ENCODE measurements at places on chromosomes 3 and 15.

- DNase-seq, result no peak
Measured at GRCh38 chr3:108820586-108820985, 2.0 kb upstream of the TRAT1 start.

- DNase-seq, result no peak
Measured at GRCh38 chr15:85514413-85514812, 134.0 kb downstream of the AKAP13 start.

DNA sequence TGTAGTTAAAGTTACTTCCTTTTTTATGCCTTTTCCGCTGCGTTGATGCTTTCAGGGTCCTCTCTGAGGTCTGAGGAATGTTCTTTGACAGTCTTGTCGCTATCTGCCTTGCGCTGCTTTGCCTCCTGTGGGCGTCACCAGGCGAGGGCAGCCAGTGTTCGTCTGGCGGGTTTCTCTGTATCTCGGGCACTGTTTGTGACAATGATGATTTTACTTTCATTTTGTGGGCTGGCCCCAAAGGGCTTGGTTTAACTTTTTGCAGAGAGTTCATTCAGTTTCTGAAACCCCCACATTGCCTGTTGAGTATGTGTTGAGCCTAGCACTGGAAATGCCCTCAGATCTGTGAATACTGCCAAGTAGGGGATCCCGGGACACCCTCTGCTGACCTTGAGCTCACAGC is 24.6 kb upstream of the SACM1L start:
- no peak for DNase-seq

DNA sequence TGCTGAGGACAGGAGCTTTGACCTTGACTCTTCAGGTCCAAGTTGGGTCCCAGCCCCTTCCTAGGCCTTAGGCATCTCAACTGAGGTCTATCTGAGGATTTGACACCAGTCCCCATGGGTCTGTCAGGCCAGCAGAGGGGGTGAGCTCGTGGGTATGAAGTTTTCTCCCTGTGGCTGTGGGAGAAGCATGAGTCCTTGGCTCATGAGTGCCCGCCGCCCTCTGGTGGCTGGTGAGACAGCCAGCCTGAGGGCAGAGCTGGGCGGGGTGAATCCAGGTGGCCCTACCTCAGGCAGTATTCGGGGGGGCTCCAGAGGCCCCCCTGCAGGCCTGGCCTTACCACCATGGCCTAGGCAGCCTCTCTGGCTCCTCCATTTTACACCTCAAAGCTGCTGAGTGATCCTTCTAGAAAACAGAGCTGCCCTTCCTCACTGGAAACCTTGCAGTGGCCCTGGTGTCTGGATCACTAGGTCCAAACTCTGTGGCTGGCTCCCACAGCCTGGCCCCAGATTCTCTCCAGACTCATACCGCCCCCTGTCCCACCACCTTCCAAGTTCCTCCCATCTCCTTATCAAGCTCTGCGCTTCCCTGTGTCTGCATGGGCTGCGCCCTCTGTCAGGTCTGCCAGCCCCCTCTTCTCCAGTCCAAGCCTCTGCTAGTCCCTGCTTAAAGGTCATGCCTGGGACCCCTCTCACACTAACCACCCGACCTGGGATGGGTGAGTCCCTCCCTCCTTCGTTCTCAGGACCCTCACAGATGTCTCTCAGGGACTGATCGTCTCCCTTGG is 16.1 kb downstream of the SH2D7 start:
- DNase-seq, result peak; percentile 84

DNA sequence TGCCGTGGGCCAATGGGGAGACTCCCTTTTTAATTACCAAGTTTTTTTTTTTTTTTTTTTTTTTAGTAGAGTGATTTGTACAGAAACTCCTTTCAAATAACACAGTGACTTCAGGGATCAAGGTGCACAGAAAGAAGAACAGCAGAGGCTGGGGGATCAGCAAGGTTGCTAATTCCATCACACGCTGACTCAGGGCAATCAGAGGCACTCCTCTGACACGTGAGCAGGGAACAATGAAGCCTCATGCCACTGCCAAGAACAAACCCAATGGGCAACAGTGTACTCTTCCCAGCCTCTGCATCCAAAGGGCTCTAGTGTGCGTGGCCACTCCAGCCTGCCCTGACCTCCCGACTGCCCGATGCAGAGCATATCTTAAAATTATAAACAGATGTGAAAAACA is 186.7 kb upstream of the WNT5A start:
- DNase-seq, result no peak

DNA sequence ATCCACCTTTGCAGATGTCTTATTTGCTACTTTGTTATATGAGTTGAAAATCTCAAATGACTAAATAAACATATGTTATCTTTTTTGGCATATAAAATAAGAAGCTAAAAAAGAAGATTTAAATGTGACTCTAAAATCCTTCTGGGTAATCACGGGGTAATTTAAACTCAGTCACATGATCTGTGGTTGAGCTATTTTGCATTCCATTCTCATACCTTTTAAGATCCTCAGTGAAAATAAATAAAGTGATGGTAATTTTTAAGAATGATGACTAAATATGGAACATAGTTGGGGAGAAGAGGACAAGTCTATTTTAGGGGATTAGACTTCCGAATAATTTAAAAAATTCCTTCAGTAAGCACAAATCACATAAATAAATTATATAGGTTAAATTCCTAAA is 1076.8 kb downstream of the TUSC7 start:
- DNase-seq, result no peak

- no peak for DNase-seq
Measured at GRCh38 chr15:45262906-45263461, 10.9 kb downstream of the SLC28A2 start.

DNA sequence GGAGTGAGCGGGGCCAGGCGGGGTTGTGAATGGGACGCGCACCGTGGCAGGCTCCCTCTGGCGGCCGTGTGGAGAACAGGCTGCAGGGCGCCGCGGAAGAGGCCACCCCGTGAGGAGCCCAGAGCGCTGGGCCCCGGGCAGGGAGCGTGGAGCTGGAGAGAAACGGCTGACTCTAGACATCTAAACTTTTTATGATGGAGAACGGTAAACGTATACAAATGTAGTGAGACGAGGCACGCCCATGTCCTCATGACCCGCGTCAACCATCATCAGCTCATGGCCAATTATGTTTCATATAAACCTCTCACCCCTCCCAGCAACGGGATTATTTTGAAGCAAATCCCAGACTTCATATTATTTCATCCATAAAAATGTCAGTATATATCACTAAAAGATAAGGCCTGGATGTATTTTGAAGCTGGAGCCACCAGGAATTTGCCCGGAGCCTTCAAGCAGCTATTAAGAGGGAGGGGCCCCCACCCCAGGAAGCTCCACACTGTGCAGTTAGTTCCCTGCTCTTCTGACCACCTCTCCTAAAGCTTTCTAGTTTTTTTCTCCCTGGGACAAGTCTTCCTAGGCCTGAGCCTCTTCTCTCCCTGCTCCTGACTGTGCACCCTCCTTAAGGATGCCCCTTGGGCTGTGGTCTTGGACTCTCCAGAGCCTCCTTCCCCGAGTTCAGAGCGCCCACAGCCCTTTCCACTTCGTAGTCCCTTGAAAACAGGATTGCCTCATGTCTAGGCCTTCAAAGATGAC is 149.5 kb downstream of the SMAD6 start:
- peak; percentile 72 for DNase-seq

GRCh38 chr15:101506491-101506890 is 17.0 kb upstream of the PCSK6 start:
- DNase-seq, result no peak

DNA sequence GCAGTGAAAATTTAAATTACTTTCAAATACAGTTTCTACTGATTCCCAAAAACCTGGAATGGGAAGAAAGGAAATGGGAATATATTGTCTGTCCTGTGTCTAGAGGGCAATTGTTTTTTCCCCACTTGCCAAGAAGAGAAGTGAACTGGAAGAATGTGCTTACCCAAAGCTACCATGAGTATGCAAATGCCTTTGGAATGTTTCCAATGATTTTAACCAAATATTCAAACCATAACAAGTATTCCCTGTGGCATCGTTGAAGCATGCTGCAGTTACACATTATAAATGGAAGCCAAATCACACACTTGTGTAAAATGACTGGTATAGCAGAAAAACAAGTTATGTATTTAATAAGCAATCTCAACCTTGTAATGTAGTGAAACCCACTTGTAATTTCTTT is 368.2 kb downstream of the GBE1 start:
- no peak for DNase-seq

GRCh38 chr15:75452364-75452864 is 924 bp upstream of the SIN3A start:
- peak; percentile 85 for DNase-seq

DNA sequence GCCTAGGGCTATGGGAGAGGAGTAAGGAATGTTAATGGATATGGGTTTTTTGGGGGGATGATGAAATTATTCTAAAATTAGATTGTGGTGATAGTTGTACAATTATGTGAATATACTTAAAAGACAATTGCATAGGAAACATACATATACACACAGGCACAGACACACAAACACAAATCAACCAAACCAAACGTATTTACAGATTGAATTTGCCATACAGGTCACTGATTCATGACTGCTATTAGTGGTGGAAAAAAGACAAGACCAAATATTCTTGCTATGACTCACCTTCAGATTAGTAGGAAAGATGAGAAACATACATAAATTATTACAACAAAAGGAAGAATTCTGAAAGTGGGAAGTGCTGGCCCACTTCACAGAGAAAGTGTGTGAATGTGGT is 85.3 kb downstream of the C3orf38 start:
- no peak for DNase-seq

DNA sequence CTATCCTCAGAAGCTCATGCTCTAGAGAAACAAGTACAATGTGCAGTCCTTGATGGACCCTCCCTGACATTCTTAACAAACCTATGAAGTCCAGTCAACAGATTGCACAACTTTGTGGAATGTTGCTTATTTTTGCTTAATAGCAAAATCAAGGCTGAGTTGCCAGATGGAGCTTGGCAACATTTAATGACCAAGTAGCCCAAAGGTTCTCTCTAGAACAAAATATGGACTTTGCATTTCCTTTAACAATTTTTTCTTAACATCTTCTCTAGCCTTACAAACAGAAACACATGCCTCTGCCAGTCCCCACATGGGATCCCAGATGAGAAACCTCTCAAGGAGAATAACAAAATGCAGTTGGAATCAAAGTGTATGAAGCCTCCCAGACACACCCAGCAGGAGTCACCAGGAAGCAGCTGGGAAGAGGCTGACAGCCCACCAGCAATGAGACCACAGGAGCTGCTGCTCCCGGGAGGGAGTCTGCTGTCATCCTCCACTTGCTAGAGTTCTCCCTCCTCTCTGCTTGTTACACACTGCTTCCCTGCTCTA is 422.5 kb upstream of the CDIN1 start:
- DNase-seq, result peak; percentile 47

DNA sequence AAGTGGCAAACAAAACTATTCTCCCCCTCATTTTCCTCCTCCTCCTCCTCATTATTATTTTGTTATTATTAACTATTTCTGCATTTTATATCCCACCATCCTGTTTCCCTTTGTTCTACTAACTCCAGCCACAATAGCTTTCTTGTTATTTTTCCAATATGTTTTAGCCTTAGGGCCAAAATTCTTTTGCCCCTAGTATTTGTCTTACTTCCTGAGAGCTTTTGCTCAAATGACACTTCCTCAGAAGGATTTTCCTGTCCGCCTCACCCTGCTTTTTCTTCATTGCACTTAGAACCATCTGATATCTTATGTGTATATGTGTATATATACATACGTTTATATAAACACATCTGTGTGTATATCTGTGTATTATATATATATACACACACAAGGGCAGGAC is 32.7 kb upstream of the NUDT16 start:
- DNase-seq, result no peak

- no peak for DNase-seq
Measured at GRCh38 chr15:85477730-85478129, 97.3 kb downstream of the AKAP13 start.

DNA sequence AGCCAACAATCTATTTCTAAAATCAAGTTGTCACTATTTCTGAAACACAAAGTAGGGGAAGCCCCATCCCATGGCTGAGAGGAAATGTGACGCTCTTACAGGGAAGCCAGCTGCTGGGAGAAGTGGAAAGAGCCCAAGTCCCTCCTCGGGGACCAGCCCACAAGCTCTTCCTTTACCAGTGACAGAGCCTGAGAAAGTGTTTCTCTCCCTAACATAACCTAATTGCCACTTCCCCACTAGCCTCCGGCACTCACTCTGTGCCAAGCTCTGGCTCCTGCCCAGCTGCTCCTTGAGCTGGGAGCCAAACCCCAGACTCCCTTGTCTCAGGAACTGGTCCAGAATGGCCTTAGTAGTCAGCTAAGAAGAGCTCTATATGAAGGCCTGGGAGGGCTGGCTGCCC is 42.9 kb downstream of the TNFAIP8L3 start:
- DNase-seq, result peak; percentile 86

- DNase-seq, result no peak
Measured at GRCh38 chr3:151082880-151083838, 2.3 kb upstream of the MED12L start.

- DNase-seq, result no peak
Measured at GRCh38 chr15:28919201-28919635, 33.4 kb downstream of the APBA2 start.

DNA sequence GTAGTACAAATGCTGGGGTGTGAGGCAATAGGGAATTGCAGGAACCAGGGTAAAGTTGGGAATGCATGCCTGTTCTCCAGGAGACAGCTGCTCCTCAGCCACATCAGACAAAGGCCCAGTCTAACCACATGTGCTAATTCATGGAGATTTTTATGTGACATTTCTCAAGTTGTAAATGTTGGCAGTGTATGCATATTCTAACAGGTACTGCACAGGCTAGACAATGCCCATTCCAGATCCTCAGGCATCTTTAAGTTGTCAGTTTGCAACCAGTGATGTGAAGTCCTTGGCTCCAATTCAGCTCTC is 84.9 kb downstream of the EEFSEC start:
- no peak for DNase-seq

DNA sequence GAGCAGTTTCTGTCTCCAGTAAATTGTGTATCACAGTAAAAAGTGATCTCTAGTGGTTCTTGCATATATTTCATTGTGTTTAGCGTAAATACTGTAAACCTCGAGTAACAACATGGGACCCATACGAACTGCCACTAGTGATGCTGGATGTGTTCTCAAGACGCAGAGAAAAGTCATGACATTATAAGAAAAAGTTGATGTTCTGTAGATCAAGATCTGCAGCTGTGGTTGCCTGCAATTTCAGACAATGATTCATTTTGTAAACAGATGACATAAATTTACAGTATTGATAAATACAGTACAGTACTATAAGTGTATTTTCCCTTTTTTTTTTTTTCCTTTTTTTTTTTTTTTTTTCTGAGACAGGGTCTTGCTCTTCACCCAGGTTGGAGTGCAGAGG is 100.1 kb downstream of the DPH6 start:
- no peak for DNase-seq

DNA sequence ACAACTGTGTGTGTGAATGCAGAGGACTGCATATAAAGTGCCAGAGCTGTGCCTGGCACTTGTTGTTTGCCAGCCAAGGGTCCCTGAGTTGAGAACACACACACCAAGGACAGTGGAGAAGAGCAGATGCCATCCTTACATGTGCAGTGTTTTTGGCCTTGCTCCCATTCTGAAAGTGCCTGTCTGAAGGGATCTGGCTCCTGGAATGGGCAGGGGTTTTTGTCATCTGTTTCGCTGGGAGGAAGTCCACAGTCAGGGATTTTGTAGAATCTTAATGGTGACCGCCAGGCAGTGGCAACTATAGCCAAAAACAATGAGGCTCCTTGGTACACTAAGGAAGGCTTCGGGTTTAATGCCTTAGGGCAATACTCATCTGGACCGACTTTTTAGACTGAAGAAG is 63.7 kb downstream of the DUT start:
- no peak for DNase-seq
